Subcutaneous adipose tissue (tissue), 4 donors: ENCODE measurements at places on chromosomes 13 and 19. TPM values are rescaled to one million over a fixed set of nuclear protein-coding genes. Genes with fewer than 3 reads are reported as not detected.

IRGQ gene
- 12.3 TPM for total RNA-seq

DENND1C gene
- total RNA-seq = 8.0 TPM

TTC9B gene
- total RNA-seq = not detected

SYT3 gene
- not detected for total RNA-seq

SMIM44 gene
- total RNA-seq = not detected
